Fibroblast of skin of back (primary cell): ENCODE measurements at places on chromosomes 16 and 17.
A peak's percentile ranks its signal among the peaks of the same experiment; 100 is the strongest.

- no peak for DNase-seq
Measured at GRCh38 chr17:48994549-48995303, 2.5 kb upstream of the IGF2BP1 start.

- DNase-seq: no peak
Measured at GRCh38 chr17:62802561-62803205, 5.4 kb downstream of the MARCHF10 start.

GRCh38 chr17:77167472-77168306 lies 26.9 kb downstream of the SEC14L1 start:
- no peak for DNase-seq

DNA sequence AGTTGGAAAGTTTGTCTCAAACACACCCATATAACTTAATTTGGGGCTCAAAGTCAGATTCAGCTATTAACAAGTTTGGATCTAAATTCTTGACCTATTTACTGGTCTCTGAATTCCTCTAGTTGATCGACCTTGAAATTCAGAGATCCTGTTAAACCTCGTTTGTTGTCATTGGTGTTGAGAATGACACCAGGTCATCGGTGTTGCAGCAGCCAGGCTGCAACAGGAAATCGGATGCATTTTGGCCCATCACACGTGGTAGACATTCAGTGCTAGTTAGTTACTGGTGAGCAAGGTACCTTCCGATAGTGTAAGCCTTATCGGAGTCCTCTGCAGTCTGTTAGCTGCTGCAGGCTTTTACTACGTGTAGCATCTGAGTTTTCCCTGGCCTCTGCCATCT lies 82.3 kb downstream of the WWP2 start:
- DNase-seq: no peak

GRCh38 chr16:3025032-3026002 lies 1.5 kb downstream of the THOC6 start:
- no peak for DNase-seq

DNA sequence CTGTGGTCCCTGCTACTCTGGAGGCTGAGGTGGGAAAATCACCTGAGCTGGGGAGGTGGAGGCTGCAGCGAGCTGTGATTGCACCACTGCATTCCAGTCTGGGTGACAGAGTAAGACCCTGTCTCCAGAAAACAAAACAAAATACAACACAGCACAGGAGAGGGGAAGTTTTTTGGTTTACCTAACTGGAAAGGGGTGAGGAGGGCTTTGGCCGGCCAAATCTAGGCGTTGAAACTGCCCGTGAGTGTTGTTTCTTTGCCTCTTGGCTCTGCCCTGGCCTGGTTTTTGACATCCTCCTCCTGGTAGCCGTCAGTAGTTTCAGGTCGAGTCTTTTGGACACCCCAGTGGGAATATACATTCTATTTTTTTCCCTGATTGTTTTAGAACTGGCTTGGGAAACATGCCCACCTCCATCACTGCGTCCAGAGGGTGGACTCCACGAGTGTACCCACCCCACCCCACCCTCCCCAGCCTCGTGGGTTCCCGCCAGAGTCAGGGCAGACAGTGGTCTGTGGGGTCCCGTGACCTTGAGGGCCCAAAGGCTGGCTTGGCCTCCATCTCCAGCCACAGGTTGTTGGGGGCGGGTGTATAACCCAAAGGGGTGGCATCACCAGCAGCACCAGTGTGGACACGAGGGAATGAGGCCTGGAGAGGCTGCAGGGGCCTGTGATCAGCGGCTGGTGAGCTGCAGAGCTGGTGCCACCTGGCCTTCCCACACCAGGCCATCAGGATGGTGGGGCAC lies 42.7 kb downstream of the NT5M start:
- DNase-seq: no peak

- DNase-seq: no peak
Measured at GRCh38 chr17:13067629-13068303, 49.9 kb upstream of the ELAC2 start.

DNA sequence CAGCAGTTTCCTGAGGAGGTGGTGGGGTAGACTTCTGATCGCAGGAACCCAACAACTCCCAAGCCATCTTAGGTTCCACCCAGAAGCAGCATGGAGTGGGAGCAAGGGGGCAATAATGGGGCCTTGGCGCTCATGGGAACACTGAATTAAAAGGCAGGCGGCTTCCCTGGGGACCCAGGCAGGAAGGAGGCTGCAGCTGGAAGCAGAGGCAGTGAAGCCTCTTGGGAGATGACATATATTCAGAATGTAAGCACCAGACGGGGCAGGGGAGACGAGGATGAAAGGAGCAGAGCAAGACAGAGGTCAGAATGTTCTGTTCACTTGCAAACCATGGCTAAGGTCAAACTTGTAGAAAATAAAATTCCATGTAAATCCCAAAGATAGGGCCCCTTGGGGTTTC lies 2.9 kb downstream of the HIGD1B start:
- DNase-seq: no peak

- no peak for DNase-seq
Measured at GRCh38 chr16:85602402-85603202, 10.5 kb upstream of the GSE1 start.

DNA sequence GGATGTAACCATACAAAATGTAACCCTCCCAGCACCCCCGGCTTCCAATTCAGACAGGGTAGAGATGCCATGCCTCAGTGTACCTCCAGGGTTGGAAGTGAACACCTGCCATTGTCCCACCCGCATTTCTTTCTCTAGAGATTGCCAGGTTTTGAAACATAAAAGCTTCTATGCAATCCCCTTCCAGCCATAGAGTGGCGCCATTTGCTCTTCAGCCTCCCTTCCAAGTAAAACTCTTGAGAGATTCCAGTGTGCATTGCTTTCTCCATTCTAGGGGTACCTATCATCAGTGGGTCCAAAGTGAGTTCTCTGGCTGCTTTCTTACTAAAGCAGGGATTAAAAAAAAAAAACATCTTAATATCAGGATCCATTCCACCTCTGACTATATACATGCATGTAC lies 133.1 kb upstream of the RPL38 start:
- DNase-seq: no peak

GRCh38 chr17:47280072-47280811 lies 26.6 kb downstream of the ITGB3 start:
- DNase-seq: peak; percentile 74
